ENCODE measurements at places on chromosomes 13 and 19.

DNA sequence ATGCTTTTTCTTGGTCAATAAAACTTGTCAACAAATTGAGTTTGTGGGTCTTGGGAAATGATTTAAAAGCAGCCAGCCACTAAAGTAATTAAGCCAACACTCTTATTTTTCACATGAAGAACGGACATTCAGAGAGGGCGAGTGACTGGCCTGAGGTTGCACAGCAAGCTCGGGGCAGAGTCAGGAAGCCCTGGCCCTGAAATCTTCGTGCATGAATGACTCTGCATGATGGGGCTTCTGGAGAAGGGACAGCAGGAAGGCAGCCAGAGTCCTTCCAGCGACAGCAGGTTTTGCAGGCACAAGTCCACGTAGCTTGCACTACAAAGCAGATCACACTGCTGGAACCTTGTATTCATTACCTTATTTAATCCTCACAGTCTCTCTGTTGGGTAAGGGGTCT is 232.5 kb downstream of the ZNF536 start:
- DNase-seq: no peak

- no peak for DNase-seq
These were observed 30.2 kb upstream of the ZNF414 start for GRCh38 chr19:8544168-8544567.

- DNase-seq: no peak
These were observed 126.8 kb upstream of the SPATA13 start for GRCh38 chr13:24033527-24034302.

DNA sequence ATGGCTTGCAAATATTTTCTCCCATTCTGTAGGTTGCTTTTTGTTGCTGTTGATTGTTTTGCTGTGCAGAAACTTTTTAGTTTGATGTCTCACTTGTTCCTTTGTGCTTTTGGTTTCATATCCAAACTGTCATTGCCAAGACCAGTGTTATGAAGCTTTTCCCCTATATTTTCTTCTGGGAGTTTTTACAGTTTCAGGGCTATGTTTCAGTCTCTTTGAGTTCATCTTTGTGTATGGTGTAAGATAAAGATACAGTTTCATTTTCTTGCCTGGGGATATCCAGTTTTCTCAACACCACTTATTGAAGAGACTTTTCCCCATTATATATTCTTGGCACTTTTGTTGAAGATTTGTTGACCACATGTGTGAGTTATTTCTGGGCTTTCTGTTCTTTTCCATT is 139.9 kb downstream of the MRPL57 start:
- DNase-seq: no peak
